ENCODE measurements at places on chromosomes 11 and 22. TPM values are rescaled to one million over a fixed set of nuclear protein-coding genes. Genes with fewer than 3 reads are reported as not detected.

Gene ARHGEF12
- total RNA-seq, result 19.2 TPM

DNA sequence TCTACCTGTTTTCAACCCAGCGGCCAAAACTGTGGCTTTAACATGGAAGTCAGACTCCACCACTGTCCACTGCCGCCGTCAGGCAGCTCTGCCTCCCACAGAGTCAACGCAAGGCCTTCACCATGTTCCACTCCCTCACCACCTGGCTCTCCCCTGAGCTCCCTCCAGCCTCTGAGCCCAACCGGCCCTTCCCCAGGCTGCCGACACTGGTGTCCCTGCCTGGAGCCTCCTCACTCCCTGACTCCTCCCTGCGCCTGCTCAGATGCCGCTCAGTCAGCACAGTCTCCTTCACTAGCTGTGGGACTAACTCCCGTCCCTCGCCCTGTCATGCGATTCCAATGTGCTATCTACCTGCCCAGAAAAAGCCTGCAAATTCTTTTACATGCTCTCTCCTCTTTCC, 16.3 kb downstream of the SULT4A1 start:
- DNase-seq, result no peak

GRCh38 chr11:1054143-1055108, 17.9 kb upstream of the MUC6 start:
- DNase-seq, result peak; percentile 78

DNA sequence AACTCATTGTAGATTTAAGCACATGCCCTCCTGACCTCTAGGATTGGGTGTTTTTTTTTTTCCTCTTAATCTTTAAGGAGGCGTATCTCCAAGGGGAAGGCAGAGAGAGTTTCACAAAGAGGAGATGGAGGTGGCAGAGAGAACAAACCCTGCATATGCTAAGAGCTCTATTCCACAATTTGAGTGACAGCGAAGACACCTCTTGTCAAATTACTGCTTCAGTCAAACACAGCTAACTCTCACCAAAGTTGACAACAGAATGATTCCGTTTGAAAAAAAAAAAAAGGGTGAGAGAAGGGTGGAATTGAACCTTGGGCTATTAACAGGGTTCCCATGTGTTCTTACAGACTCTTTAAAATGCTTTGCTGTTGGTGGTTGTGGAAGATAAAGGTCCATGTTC, 112.6 kb downstream of the NXPE2 start:
- no peak for DNase-seq

Gene C11orf86
- total RNA-seq, result 0.26 TPM

Gene KCNK4
- total RNA-seq, result not detected

- peak; percentile 56 for DNase-seq
Observed at GRCh38 chr11:117823946-117824420, 561 bp downstream of the FXYD2 start.

Gene RNASEH2C
- total RNA-seq, result 23.3 TPM

GRCh38 chr11:112806876-112807275, 154.3 kb upstream of the NCAM1 start:
- DNase-seq, result no peak

- peak; percentile 95 for DNase-seq
Observed at GRCh38 chr11:114059278-114059983, at the start of gene ZBTB16. Gene ZBTB16 (plus strand): TSS chr11:114059711. CDS start chr11:114063301, 3,590 bp downstream.

GRCh38 chr22:38097058-38097457, 13.1 kb upstream of the SLC16A8 start:
- peak; percentile 85 for DNase-seq

DNA sequence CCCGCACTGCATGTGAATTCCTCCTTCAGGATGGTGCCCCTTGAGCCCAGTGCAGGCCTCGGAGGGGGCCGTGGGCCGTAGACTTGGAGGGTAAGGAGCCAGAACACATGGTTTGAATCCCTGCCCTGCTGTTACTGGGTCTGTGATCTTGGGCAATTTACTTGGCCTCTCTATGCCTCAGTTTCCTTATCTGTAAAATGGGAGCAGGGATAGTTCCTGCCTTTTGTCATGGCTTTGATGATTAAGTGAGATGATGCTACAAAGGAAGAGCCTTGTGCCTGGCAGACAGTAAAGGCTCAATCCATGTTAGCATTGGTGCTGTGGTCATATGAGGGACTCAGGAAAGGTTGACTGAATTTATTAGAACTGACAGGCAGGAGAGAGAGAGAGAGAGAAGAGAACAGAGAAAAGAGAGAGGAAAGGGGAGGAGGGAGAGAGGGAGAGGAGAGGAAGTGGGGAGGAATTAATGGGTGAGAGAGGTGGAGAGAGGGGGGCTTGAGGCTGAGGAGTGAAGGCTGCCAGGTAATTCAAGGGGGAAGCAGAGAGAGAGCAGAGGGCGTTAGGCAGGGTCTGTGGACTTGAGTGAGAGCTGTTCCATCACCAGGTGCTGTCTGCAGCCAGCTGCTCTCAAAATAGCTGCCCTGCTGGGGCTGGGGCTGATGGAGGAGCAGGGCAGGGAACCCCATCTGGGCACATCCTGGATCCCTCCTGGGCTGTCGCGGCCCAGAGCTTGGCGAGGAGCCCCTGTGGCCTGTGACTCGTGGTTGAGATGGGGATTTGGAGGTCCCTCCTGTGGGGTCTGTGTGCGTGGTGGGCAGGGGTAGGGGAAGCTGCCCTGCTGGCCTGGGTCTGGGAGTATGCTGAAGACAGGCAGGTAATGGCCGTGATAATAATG, 44.1 kb downstream of the MCM5 start:
- peak; percentile 63 for DNase-seq

DNA sequence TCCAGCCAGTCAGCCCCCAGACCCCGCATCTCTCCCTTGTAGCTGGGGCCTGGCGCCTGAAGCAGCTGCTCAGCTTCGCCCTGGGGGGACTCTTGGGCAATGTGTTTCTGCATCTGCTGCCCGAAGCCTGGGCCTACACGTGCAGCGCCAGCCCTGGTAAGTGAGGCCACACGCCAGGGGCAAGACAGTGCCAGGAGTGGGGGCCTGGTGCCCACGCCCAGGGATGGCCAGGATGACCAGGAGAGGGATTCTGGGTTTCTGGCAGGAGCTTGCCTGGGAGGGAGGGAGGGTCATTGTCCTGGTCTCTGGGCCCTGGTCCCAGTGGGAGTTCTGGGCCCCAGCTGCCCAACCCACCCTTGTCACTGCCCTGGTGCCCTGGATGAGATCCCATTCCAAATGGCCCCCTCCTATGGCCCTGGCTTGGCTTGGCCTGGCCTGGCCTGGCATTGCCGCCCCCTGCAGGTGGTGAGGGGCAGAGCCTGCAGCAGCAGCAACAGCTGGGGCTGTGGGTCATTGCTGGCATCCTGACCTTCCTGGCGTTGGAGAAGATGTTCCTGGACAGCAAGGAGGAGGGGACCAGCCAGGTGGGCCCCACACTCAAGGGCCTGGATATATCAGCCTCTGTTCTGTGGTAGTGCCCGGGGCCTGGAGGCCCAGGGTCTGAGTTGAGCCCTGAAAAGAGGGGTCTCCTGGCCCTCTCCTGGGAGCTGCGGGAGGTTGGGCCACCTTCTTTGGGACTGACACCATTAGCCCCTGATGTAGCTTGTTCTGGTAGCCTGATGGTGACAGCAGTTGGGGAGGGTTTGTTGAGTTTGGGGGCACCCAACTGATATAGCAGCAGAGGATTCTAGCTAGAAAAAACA, 3.7 kb downstream of the SLC39A13 start:
- DNase-seq, result peak; percentile 94

- DNase-seq, result peak; percentile 17
Observed at GRCh38 chr22:49326558-49326957, 501.1 kb downstream of the BRD1 start.

DNA sequence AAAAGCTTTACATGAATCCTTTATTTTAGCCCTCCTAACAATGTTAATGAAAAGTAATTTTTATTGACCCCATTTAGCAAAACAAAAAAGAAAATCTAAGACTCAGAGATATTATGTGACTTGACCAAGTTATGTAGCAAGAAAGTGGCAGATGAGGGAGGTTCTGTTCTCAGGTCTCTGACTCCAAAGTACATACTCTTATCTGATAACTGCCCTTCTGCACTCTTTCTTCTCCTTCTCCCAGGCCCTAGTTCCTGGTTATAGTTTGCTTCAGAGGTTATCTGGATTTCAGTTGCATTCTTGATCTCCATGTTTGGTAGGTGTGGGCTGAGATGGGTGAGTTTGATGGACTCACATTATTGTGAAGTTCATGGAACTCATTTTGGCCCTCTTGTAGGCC, 4.5 kb downstream of the OR9Q2 start:
- DNase-seq, result no peak

DNA sequence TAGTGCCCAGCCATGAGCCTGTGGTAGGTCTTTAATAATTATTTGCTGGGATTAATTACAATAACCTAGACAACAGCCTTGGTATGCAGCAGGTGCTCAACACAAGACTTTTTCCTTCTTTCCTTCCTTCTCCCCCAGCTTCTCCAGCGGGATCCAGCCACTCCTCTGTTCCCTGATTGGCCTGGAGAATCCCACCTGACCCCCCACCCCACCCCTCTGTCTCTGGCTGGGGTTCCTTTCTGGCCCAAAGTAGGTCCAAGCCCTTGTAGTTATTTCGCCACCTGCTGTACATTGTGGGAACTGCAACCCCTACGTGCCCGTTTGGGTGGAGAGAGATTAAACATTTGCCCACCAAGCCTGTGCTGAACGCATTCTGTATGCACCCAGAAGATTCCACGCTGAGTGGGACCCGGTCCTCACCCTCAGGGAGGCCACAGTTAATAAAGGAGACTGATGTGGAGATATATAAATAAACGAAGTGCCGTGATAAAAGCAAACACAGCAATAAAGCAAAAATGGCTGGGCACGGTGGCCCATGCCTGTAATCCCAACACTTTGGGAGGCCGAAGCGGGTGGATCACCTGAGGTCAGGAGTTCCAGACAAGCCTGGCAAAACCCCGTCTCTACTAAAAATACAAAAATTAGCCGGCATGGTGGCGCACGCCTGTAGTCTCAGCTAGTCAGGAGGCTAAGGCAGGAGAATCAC, 32.1 kb upstream of the DGKZ start:
- peak; percentile 99 for DNase-seq

Gene FBLN1
- total RNA-seq, result 132 TPM

Gene TRPC6
- total RNA-seq, result 1.4 TPM

Gene GRIA4
- 1.3 TPM for total RNA-seq

Gene CEP164
- 12.8 TPM for total RNA-seq

Gene SPTBN2
- 39.2 TPM for total RNA-seq

DNA sequence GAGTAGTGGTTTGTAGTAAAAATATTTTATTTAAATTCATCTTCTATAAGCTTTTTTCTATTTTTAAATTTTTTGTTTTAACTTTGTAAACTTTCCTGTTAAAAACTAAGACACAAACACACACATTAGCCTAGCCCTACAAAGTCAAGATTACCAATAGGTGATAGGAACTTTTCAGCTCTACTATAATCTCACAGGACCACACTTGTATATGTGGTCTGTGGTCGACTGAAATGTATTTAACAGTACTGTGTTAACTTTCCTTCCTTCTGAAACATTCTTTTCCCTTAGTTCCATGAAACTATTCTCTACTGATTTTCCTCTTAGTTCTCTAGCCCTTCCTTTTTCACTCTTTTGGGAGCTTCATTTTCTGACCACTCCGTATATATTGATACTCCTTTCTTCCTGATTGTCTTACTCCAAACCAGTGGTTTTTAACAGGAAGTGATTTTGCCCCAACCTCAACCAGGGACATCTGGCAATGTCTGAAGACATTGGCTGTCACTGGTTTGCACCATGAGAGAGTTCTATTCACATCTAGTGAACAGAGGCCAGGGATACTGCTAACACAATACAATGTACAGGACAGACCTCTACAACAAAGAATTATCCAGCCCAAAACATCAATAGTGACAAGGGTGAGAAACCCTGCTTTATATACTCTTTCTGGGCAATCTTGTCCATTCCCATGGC, 8.8 kb downstream of the ZW10 start:
- DNase-seq, result no peak

DNA sequence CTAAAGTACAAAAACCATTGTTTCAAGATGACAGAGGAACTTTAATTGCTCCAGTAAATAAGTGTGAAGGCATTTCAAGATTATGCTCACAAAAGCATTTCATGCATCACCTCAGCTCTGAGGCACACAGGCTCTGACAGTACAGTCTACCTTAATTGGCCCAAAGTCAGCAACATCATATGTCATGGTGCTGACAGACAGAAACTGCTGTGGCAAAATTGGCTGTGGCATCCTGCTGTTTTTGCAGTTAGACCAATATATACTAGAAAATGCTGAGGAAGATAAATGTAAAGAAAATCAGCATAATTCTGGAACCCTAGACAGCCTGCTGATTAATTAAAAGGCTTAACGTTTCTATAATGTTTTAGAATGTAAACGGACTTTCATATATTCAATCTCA, 34.9 kb upstream of the PPP2R1B start:
- no peak for DNase-seq

DNA sequence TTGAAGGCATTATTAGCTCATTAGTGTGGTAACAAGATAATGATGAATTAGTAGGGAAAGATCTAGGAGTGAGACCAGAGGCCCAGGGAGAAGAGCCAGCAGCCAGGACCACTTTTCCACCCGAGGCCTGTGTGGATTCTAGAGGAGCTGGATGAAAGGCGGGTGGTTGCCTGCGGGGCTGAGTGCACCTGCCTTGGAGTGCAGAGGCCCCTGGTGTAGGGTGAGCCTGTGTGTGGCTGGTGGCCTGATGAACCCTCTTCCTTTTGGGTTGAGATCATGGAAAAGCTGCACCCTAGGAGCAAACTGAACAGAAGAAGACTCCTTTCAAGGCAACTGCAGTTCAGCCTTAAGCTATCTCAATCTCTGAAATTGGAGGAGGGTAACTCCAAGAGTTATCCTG, 5.9 kb upstream of the TP53AIP1 start:
- DNase-seq, result peak; percentile 67

DNA sequence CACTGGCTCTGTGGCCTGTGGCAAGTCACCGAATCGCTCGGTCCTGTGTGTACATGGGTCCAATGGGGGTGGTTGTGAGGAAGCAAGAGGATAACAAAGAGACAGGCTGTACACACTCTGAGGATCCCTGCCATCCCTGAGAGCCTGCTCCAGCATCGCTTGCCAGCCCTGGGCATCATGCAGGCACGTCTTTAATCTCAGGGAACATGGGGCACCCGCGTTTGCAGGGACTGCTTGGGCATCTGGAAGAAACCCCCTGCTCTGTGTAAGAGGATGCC, 1.3 kb upstream of the C1QTNF5 start:
- DNase-seq, result no peak

Gene OR52E8
- total RNA-seq, result not detected

DNA sequence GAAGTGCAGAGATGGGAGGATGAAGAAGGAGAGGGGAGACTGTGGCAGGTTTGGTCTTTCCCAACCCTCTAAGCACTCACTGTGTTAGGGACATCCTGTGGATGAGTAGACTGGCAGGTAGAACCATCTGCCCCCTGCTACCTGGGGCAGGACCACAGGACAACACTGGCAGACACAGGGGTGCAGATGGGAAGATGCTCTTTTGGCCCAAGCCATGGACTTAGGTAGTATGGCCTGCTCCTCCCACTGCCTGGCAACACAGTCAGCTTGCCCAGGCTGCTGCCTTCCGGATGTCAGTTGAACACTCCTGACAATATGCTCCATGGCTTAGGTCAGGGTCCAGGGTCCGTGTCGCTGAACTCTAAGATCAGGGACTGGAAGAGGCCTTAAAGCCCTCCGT, 140.7 kb upstream of the NAV2 start:
- no peak for DNase-seq

Gene SGSM1
- total RNA-seq, result 2.3 TPM

GRCh38 chr11:112599856-112600533, 339.3 kb upstream of the PLET1 start:
- DNase-seq, result no peak

Gene OAF
- 11.6 TPM for total RNA-seq

- peak; percentile 81 for DNase-seq
Observed at GRCh38 chr11:34194576-34195335, 89.3 kb downstream of the NAT10 start.

GRCh38 chr11:44005956-44006355, 41.8 kb upstream of the ACCSL start:
- peak; percentile 14 for DNase-seq
